ENCODE measurements at places on chromosomes 5 and 9.

DNA sequence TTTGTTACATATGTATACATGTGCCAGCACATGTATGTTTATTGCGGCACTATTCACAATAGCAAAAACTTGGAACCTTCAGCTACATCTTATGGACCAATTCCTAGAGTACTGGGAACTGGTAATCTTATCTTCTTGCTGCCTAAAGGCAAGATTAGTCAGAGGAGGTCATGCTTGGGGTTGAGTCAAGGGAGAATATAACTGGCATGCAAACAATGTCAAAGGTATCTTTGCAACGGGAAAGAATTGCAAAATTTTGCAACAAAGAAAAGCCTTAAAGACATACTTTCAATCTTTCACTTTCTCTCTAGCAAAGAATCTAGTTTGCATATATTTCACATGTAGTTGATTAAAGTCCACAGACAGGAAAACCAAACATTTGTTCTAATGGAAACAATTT lies 145.2 kb downstream of the EDIL3 start:
- DNase-seq, result no peak

DNA sequence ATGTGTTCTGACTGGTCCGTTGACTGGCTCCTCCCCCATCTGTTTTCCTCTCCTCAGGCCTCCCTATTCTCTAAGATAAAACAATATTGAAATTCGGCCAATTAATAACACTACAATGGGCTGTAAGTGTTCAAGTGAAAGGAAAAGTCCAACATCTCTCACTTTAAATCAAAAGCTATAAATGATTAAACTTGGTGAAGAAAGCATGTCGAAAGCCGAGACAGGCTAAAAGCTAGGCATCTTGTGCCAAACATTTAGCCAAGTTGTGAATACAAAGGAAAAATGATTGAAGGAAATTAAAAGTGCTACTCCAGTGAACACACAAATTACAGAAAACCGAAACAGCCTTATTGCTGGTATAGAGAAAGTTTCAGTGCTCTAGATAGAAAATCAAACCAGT lies 310.6 kb downstream of the SPOCK1 start:
- no peak for DNase-seq

DNA sequence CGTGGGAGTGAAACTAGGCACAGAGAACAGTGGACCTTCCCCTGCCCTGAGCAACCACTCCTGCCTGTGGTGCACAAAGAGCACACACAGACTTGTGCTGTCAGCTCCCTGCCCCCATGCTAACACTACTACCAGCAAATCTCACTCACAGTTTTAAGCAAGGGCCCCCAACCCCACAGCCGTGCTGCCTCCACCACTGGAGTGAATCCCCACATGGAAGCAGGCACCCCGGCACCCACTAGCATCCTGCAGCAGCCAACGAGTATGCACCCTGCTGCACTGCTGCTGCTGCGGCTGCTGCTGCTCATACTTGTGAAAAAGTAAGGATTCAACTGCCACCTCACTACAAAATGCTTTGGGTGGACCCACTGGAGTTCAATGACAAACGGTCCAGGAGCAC lies 435.5 kb downstream of the SLCO4C1 start:
- DNase-seq, result no peak

GRCh38 chr5:172680921-172681320 lies 39.9 kb downstream of the NEURL1B start:
- DNase-seq, result no peak

- DNase-seq, result no peak
Measured at GRCh38 chr5:33475706-33476105, 34.9 kb downstream of the TARS1 start.

- no peak for DNase-seq
Measured at GRCh38 chr5:55551358-55551757, 16.6 kb upstream of the PLPP1 start.

- DNase-seq, result peak; percentile 36
Measured at GRCh38 chr5:56327809-56328208, 94.7 kb upstream of the ANKRD55 start.

Data from CD4-positive, alpha-beta T cell treated with Interleukin-12 subunit alpha and Interleukin-12 subunit beta, for 1 hour (primary cell).